ENCODE measurements at places on chromosomes 7 and 10.

DNA sequence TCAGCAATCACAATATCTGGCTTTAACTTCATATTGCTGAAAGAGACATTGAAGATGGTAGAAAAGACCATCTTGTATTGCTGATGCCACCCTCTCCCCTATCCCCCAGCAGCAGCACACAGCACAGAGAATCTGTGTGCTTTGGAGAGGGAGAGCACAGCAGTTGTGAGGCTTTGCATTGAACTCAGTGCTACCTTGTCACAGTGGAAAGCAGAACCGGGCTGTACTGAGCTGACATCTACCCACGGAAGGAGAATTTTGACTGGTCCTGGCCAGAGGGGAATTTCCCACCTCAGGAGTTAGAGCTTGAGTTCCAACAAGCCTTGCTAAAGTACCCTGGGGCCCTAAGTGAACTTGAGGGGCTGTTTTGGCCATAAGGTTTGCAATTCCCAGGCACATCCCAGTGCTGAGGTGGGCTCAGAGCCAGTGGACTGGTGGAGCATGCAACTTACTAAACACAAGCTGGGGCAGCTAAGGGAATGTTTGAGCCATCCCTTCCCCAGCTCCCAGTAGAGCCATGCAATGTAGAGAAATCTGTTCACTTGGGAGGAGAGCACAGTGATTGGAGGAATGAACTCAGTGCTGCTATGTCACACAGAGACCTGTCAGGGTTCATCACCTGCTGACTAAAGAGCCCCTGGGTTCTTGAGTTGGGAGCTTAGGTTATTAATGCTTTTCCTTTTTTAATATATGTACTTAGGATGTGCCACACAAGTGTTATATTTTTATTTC is 62.1 kb downstream of the OR13A1 start:
- no peak for DNase-seq

DNA sequence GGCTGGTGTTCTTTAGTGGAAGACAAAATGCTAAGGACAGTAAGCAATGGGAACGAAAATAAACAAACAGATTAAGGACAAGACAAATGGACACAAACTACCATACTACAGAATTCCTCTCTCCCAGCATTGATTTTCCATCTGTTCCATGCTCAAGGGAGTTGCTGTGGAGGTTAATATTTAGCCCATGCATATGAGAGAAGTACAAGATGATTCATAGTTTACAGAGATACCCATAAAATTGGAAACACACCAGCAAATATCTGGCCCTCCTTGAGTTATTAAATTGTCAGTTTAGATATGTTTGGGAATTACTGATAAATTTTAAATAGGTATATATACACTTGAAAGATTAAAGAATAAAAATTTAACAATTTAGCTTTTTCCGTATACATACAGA is 69.8 kb downstream of the GLI3 start:
- DNase-seq: no peak

DNA sequence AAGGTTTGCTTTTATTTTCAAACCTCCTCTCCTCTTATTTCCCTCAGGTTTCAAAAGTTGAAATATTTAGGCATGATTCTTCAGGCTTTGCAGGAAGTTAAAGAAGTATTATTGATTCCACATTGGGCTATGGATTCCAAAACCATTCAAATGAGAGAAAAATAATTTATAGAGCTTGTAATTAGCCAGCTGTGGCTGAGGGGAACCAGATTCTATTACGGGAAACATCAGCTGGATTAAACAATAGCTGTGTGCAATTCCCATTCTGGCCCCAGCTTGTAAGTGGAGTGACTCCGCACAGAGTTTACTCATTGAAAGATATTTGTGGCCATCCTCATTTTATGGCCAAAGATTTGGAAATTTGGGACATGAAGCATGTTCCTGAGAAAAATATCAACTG is 77.0 kb upstream of the PHYHIPL start:
- no peak for DNase-seq

DNA sequence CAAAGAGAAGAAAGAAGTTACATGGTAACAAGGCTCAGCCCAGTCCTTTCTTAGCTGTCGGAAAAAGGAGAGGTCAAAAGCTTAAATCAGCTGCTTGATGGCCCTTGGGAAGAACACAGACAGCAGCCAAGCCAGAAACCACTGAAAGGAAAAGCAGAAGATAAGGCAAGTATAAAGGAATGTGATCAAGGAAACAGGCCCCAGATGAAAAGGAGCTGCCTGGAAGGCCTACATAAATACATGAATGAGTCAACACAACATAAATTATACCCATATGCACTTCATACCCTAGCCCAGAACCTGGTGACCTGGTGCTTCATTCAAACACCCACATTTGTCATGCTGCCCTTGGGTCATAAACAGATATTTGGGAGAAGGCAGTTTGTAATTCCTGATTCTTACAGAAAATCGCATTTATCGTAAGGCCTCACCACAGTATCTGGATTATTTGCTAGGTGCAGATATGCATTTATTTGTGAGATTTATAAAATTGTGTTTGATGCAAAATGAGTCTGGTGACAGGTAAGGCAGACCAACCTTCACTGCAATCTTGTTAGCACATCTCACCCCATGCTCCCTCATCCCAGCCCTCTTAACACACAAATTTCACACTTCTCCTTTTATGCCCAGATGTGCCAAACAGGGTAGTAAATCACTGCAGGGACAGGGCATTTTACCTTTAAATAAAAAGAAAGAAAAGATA is 94.9 kb upstream of the KCNIP2 start:
- no peak for DNase-seq
